ENCODE measurements at places on chromosomes 12 and 14.
A peak's percentile ranks its signal among the peaks of the same experiment; 100 is the strongest.

- DNase-seq: no peak
Measured at GRCh38 chr12:98587084-98587483, 6.4 kb upstream of the SLC25A3 start.

DNA sequence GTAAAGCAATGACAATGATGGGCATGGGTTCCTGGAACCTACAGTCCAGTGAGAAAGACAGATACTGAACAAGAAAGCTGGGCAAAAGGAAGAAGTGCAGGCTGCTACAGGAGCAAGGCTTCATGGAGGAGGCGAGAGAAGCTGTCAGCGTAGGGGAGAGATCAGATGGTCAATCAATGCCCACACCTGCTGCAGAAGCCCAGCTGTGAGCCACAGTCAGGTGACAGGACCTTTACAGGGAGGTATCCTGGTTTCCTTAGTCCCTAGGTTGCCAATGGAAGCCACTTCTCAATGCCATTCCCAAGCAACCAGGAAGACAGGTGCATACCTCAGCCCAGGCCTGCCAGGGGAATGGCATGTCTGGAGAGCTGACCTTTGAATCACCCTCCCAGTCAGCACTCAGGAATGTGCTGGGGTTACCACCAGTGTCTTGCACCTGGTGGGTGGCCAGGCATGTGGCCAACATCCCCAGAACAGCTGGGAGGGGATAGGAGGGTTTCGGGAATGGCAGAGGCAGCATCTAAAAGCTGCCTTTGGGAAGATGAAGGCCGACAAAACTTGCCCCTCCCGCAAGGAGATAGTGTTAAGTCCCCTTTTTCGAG is 170.3 kb downstream of the TTC7B start:
- no peak for DNase-seq

DNA sequence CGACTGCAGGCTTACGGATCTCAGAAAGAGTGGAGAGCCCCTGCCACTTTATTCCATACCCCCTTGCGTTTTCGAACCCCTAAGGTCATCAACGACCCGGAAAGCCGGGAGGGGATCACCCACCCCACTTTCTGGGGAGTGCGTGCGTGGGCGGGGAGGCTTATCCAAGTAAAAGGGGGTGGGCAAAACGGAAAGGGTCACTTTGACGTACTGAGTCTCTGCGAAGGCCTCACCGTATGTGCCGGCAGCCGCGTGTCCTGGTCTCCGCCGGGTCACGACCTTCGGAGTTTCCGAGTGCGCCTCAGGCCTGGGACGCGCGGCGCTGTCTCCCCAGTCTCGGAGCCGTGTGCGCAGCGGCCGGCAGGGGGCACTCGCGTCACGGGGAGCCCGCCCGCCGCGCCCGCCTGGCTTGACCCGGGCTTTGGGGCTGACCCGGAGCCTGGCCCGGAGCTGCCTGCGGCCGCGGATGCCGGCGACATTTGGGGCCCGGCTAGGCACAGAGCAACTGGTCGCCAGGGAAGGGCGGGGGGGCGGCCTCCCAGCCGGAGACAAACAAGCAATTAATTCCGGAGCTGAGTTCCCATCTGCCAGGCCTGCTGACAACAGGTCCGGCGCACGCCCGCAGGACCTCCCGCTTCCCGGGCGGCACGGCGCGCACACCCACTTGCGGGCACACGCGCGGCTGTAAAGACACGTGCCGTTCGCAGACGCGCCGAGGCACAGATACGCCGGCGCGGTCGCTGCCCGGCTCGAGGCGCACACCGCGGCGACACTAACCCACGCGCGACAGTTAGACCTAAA is 890 bp upstream of the KIF26A start:
- DNase-seq: peak; percentile 55

DNA sequence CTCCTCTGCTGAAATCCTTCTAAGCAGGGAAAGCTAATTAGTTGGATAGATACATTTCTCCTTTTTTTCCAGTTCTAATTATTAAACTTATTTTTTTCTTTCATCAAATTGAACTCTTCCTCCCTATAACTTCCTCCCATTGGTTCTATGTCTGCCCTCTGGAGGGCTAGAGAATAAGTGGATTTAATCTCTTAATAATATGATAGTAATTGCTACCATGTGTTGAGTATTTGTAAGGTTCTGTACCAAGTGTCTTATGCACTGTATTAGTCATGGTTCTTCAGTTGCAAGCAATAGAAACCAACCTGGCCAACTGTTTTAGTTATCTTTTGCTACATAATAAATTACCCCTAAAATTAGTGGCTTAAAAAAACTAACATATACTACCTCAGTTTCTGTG is 190.5 kb upstream of the PLXNC1 start:
- no peak for DNase-seq

GRCh38 chr12:26798023-26798422 is 35.0 kb downstream of the ITPR2 start:
- DNase-seq: no peak

DNA sequence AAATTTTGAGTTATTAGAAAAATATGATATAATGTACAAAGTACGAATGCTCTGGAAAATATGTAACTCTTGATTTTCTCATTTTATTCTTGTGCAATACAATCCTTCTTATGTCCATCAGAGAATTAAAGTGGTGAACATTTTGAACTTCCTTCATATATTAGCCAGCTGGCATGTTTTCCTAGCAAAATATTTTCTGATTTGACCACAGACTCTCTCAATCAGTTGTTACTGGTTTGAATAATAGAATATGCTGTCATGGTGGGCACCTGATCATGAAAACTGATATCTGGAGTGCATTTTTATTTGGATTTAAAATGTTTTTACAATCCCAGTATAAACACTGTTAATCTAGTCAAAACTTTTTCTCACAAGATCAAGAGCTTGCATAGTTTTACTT is 24.2 kb downstream of the PARPBP start:
- no peak for DNase-seq

GRCh38 chr14:56686416-56686815 is 106.8 kb downstream of the TMEM260 start:
- no peak for DNase-seq

GRCh38 chr14:22531451-22532344 is 57.3 kb downstream of the DAD1 start:
- no peak for DNase-seq

DNA sequence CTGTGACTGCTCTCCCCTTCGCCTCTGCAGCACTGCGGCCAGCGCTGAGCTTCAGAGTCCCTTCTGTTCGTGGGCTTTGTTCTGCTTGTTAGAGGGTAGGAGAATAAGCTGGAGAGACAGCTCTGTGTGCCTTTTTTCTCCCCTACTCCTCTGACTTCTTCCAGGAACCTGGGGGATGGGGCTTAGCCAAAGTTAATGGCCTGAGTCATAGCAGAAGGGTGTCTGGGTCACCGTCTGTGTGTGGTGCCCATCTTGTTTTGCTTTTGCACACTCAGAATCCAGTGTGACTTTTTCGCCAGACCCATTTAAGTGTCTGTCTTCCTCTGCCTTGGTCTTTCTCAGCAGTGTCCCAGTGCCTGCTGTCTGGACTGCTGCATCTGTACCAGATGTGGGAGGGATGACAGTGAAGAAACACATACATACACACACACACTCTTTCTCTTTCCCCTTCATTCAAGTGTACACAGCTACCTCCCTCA is 3.0 kb downstream of the KIF5A start:
- DNase-seq: no peak

- DNase-seq: no peak
Measured at GRCh38 chr14:103886304-103887169, 39.2 kb upstream of the PPP1R13B start.

- no peak for DNase-seq
Measured at GRCh38 chr14:104400355-104400754, 179.2 kb upstream of the C14orf180 start.

- DNase-seq: no peak
Measured at GRCh38 chr14:86712176-86712575, 1182.2 kb downstream of the FLRT2 start.

DNA sequence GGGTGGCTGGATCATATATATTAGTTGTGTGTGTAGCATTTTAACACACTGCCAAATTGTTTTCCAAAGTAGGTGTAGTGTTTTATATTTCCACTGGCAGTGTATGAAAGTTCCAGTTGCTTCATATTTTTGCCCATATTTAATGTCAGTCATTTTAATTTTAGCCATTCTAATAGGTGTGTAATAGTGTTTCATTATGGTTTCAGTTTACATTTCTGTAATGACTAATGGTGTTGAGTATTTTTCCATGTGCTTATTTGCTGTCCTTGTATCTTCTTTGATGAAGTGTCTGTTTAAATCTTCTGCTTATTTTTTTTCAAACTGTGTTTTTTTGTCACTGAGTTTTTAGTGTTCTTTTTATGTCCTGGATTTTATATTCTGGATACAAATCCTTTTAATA is 8.7 kb downstream of the TBC1D15 start:
- DNase-seq: no peak

- no peak for DNase-seq
Measured at GRCh38 chr12:97276661-97277429, 185.8 kb upstream of the RMST start.

Data from stimulated activated CD4-positive, alpha-beta T cell treated with anti-CD3 and anti-CD28 coated beads, Interleukin-12 subunit alpha, Interleukin-12 subunit beta, amount 100 ng/mL, for 48 hours (primary cell).